NCI-H2081 (cell line): ENCODE measurements at places on chromosomes 2 and 18.
A peak's percentile ranks its signal among the peaks of the same experiment; 100 is the strongest.

DNA sequence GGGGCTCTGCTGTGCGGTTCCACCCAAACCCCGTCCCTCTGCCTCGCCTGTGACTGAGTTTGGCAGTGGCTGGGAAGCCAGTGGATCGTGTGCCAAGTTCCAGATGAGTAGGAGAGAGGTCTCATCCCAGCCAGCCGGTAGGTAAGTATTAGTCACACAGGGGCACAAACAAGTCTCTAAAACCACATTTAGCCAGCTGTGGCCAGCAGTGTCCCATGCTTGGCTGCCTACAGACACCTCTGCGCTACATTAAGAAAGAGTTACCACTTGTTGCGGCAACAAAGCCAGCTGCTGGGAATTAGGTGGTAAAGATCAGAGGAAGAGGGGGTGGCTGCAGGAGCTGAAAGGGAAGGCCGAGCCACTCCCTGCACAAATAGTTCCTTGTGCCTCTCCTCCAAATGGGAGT lies 81.2 kb downstream of the GATA6 start:
- no peak for DNase-seq

GRCh38 chr18:39587586-39587985 lies 2022.0 kb upstream of the CELF4 start:
- DNase-seq: no peak

DNA sequence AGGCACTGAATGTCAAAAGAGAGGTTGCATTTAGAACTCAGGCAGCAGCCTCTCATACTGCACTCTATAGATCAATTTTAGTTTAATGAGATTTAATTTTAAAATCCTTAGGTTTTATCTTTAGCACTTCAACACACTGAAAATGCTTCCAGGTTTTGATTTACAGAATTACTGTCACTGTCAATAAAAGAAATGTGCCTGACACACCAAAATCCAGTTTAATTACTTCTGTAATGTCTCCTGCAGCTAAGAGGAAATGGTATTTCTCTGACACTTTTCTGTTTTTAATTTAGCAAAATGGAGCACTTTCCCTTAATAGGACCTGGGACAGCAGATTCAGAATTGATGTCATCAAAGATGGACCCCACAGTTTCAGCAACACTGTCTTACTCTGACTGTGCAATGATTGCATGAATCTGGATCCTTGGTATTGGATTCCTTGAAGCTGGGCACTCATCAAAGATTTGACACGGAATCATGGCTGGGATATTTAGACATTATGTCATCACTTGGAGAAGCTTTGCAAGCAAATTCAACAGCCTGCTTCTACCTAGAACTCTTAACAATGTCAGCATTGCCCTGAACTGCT lies 576.5 kb downstream of the NRXN1 start:
- DNase-seq: no peak

GRCh38 chr2:214484239-214484638 lies 73.4 kb downstream of the VWC2L start:
- DNase-seq: peak; percentile 34

- DNase-seq: no peak
These were observed 9.8 kb upstream of the SAP130 start for GRCh38 chr2:128037649-128038048.

- peak; percentile 78 for DNase-seq
These were observed 468 bp upstream of the SATB2 start for GRCh38 chr2:199458009-199458805.

- peak; percentile 7 for DNase-seq
These were observed 7.8 kb upstream of the OR6B3 start for GRCh38 chr2:240060977-240061591.

DNA sequence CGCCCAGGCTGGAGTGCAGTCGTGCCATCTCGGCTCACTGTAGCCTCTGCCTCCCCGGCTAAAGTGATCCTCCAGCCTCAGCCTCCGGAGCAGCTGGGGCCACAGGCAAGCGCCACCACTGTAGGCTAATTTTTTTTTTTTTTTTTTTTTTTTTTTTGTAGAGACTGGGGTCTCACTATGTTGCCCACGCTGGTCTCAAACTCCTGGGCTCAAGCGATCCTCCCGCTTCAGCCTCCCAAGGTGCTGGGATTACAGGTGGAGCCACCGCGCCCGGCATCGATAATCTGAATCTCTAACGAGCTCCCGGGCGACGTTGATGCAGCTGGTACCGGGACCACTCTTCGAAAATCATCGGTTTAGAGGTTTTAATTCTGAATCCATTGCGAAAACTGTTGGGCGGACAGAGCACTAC lies 520 bp upstream of the CYP20A1 start:
- DNase-seq: no peak

- DNase-seq: no peak
These were observed 67.3 kb downstream of the TMEFF2 start for GRCh38 chr2:192127434-192127833.

DNA sequence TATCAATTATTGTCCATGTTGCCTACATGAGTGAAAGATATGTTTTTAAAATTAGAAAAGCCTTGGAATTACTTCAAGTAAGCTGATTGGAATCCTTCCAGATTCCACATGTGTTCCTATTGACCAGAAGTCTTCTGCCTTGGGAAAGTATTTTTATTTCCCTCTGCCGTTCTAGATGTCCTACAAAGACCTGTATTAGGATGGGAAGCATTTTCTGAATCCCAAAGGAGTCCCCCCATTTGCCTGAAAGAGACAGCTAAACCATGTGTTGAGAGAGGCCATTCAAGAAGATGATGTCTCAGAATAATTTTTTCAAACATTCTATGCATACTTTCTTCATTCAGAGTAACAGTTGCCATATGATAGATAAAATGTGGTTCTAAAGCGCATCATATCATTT lies 19.0 kb upstream of the MYO1B start:
- DNase-seq: no peak

DNA sequence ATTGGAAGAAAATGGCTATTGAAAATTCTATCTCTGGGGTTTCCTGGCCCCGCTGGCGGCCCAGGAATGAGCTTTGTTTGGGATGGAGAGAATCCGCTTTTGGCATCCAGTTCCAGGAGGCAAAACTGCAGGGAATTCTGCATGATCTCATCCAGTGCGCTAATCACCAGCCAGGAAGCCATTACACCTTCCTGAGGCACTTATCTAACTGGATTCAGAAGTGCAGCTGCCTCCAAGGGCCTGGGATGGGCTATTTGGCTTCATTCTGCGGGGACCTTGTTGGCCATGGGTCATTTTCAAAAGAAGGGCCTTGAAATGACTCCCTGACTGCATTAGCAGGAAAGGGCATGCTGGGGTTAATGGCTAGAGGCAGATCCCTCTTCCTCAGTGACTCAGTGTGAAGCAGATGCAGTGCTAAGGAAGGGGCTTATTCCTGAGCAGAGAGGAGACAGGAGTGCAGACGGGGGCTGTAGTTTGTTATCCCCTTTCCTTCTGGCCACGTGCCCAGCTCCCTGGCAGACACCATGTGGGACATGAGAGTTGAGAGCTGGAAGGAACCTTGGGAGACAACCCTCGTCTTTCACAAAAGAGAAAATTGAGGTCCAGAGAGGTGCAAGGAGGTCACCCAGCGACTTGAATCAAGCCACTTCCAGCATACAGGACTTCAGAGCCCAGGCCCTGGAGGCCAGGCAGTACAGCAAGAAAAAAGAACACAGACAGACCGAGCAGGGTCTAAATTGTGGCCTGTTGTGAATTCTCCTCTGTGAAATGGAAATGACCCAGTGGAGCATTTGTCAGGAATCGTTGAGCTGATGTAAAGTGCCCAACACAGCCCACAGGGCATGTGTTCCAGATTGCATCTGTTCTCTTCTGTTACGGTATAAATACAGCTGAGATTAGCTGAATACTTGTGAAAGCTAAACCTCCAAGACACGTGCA lies 161.8 kb downstream of the PRKCE start:
- peak; percentile 17 for DNase-seq

GRCh38 chr2:173750353-173750801 lies 214.8 kb downstream of the SP3 start:
- DNase-seq: peak; percentile 57

DNA sequence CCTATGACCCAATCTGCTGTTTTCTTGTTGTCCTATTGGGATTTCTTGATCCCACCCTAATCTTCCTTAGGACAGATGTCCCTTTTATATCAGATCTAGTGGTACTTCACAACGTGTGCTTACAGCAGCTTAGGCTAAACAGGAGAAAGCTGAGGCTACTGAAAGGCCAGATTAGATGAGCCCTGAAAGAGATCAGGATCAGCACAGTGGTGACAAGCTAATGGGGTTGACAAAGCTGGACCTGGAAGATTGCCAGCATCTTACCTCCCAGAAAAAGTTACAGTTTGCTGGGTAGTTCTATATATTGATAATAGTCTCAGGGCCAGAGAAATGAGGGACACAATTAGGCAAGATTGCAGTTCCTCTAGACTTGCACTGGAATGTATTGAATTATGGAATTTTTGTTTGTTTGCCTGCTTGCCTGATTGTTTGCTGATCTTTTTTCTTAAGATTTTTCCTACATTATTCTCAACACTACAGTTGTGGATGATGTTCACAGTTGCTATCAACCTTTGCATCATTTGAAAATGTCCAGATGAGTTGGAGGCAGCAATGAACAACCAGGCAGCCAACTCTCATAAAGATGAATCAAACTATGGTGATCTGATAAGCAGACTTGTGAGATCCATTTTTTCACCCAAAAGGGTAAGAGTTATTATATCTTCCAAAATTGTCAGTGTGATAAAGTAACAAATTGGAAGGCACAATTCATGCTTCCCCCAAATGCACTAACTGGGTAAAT lies 49.1 kb upstream of the PIK3C3 start:
- DNase-seq: no peak

GRCh38 chr2:60530660-60531281 lies 22.7 kb downstream of the BCL11A start:
- peak; percentile 83 for DNase-seq

DNA sequence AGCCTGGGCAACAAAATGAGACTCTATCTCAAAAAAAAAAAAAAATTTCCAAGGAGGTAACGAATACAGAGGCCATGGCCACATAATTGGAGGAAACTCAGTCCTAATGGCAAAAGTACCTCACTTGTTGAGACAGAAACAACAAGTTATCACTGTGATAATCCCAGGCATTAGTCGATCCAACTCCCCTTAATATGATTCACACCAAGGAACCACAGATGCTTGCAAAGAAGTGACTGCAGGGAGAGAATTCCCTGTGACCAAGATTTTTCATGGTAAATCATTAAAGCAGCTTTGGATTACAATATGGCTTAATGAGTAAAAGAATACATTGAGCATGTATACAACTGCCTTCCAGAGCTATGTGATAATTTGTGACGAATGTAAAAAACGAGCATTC lies 80.4 kb upstream of the RNU4ATAC start:
- DNase-seq: no peak

DNA sequence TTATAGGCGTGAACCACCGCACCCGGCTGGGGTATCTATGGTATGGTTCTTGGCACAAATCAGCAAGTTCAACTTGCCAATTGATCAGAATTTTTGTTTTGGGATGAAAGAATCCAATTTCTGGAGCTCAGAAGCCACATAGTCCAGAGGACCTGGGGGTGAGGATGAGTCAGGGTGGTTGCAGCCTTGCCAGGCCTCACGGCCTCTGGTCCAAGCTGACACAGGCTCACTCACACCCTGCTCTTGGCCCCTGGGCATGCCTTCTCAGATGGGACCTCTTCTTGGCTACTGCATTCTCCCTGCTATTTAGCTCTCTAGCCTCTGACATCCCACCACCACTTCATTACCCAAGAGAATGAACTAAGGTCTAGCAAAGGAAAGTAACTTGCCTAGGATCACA lies 16.3 kb downstream of the CAPG start:
- DNase-seq: no peak

DNA sequence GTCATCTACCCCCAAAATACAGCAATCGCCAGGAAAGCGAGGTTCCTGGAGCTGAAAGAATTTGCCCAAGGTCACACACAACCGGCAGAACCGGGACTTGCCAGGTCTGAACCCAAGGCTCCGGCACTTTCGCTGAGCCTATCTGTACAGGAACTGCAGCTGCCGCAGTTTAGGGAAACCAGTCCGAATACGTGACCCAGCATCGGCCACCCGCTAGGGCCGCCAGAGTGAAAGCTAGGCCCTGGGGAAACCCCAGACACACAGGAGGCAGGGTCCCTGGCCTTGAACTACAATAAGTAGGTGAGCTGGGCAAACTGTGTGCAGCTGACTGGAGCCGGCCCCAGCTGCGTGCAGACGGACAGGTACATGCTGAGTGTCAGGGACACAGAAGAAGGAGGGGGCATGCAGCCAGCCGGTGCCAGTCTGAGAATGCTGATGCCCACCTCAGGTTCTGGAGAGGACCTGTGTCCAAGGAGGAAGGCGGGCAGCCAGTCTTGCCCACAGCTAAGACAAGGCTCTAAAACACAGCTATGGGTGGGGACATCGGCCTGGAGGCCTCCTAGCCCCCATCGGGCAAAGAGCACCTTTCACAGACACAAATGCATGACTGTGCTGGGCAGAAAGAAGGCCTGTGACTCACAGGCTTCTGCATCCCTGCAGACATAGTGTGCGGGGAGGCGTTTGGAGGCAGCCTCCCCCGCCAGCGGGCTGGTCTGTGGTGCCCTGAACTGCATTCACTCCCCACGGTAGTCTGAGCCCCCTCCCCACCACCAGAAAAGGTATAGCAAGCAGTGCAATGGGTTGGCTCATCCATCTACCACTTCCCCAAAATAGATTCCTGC lies 107.4 kb upstream of the ID2 start:
- no peak for DNase-seq

- DNase-seq: no peak
These were observed 91.5 kb upstream of the HS6ST1 start for GRCh38 chr2:128410035-128410757.

DNA sequence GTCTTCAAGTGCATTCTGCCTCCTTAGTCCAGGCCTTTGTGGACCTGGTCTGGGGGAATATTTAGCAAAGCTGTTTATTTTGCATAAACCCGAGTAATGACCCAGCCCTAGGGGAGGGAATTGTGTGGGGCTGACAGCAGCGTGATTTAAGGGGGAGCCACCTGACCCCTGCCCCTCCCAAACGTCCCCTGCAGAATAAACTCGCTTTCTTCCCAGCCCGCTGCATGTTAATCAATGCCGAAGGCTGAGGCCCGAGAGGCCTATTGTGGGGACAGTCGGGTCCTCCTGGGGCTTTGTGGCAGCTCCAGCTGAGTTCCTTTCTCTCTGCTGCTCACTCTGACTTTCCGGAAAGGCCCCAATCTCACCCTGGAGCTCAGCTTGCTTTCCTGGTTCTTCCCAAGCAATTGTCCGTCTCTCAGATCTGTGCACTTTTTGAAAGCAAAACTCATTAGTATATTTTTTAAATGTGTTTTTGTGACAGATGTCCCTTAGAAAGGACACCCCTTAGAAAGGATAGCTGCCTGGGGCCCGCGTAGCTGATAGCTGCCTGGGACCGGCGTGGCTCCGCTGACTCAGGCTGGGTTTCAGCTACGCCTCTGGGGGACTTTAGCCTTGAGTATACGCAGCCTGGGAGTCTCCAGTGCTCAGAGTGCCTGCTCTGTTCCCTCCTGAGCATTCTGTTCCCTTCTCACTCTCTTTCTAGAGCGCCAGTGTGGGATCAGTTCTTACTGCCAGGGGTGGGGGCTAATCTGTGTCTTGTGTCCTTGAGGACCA lies 158.3 kb downstream of the GLI2 start:
- no peak for DNase-seq

GRCh38 chr18:12085786-12086185 lies 7.9 kb upstream of the ANKRD62 start:
- DNase-seq: no peak
